T-cell (primary cell): ENCODE measurements at places on chromosomes 3 and 15.

DNA sequence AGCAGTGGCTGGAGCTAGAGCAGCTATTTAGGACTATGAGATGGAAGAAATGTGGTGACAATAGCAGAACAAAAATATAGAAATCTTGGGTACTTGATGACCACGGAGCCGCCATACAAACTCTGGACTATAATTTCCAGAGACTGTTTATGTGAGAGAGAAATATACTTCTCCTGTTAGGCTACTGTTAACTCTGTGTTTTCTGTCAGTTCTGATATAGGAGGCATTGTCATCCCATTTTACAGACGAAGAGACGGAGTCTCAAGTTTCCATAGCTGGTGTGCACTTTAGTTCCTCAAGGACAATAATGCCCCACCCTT is 22.8 kb upstream of the RFTN1 start:
- no peaks in the 10 kb centered on the region for H3K27me3 ChIP-seq
- no peak for DNase-seq
- no peaks in the 10 kb centered on the region for H3K36me3 ChIP-seq
- no peak overlapping the region for H3K4me3 ChIP-seq
- H3K27ac ChIP-seq, result no peak overlapping the region
- H3K4me1 ChIP-seq, result no peaks in the 10 kb centered on the region

- no peak for DNase-seq
- no peaks in the 10 kb centered on the region for H3K36me3 ChIP-seq
- H3K4me3 ChIP-seq, result no peak overlapping the region
- no peaks in the 10 kb centered on the region for H3K4me1 ChIP-seq
Measured at GRCh38 chr3:126538316-126538715, 14.4 kb downstream of the CHST13 start.

DNA sequence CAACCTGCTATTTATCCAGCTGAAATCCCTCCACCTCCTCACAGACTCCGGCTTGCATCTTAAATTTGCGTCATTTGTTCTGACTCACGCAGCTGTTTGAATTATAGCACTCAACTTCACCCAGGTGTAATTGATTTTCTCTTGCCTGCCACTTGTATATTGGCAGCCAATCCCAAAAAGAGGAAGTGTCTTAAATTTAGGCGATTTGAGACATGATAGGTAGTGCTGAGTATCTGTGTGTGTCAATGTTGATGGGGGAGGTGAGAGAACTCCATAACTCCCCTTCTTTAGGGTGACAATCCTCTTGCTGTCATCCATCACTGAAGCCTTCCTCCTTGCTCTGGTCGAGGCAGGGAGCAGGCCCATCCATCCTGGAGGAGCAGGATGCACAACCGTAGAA is 77.2 kb upstream of the TPRG1 start:
- DNase-seq, result no peak
- no peak overlapping the region for H3K4me3 ChIP-seq
- no peaks in the 10 kb centered on the region for H3K36me3 ChIP-seq
- H3K27ac ChIP-seq, result no peak overlapping the region
- H3K4me1 ChIP-seq, result no peaks in the 10 kb centered on the region

DNA sequence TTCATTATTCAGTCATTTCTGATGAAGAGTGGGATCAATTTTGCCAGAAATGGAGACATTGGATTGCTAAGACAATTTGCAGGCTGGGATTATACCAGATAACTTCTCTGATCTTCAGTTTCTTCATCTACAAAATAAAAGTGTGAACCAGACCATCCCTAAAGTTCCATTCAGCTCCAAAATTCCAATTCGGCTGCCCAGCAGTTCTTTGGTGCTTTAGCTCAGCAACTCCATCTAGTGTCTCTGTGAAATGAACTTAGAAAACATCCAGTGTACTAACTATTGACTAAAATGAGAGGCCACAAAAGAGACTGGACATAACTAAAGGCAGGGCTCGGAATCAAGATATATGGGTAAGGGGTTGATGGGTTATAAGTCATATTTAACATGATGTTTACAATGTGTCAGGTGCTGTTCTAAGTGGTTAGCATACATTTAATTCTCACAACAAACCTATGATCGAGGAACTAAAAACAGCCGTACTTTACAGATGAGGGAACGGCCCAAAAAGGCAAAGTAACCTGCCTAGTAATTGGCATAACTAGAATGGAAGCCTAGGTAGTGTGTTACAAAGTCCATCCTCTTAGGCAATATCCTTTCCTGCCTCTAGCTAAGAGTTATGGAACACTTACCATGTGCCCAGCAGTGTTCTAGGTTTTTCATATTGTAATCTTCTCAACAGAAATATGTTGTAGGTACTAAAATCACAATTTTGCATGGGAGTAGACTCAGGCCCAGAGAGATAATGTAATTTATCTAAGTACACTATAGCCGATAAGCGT is 17.0 kb downstream of the THAP10 start:
- no peaks in the 10 kb centered on the region for H3K4me1 ChIP-seq
- peaks cover 5% of the 10 kb centered on the region for H3K27me3 ChIP-seq
- H3K36me3 ChIP-seq, result no peaks in the 10 kb centered on the region
- no peak for DNase-seq
